GM03348 (cell line): ENCODE measurements at places on chromosomes 11 and 22.

- peak; percentile 15 for DNase-seq
Measured at GRCh38 chr11:102989379-102990047, 34.0 kb upstream of the MMP13 start.

- DNase-seq = no peak
Measured at GRCh38 chr11:29755474-29755873, 261.4 kb downstream of the KCNA4 start.

GRCh38 chr11:2945757-2946287 lies 16.6 kb upstream of the PHLDA2 start:
- DNase-seq = no peak

- no peak for DNase-seq
Measured at GRCh38 chr22:27971926-27972325, 52.9 kb upstream of the PITPNB start.

- DNase-seq = no peak
Measured at GRCh38 chr11:112771851-112772250, 189.4 kb upstream of the NCAM1 start.

DNA sequence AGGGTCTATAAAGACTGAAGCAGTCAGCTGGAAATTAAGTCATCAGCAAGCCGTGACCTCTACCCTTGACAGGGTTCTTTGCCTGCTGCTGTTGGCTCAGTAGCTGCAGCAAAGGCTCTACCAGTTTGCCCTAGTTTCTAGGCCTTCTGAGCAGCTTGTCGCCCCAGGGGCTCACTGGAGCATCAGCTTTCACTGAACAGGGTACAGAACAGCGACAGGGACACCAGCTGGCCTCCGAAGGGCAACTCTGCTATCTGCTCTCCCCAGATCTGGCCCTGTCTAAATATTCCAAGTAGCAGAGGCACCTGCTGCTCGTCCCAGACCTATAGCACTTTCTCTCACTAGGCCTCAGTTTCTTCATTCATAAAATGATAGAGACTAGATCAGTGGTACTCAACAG lies 42.4 kb downstream of the SMCO4 start:
- no peak for DNase-seq

DNA sequence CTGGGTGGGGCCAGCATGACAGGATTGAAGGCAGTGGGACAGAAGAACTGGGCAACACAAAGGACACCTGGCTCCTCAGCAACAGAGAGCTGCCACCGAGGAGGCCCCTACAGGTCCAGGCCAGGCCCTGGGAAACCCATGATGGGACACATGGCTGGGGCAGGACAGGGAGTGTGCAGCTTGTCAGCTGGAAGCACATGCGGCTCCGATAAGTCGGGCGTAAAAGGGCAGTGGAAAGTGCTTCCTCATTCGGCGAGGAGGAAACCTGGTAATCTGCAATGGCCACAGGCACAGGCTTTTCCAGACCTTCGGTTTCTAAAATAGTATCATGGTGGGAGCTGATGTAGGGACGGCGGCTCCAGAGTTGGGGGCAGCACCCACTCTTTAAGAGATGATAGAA lies 16.5 kb downstream of the GNAZ start:
- DNase-seq = no peak

DNA sequence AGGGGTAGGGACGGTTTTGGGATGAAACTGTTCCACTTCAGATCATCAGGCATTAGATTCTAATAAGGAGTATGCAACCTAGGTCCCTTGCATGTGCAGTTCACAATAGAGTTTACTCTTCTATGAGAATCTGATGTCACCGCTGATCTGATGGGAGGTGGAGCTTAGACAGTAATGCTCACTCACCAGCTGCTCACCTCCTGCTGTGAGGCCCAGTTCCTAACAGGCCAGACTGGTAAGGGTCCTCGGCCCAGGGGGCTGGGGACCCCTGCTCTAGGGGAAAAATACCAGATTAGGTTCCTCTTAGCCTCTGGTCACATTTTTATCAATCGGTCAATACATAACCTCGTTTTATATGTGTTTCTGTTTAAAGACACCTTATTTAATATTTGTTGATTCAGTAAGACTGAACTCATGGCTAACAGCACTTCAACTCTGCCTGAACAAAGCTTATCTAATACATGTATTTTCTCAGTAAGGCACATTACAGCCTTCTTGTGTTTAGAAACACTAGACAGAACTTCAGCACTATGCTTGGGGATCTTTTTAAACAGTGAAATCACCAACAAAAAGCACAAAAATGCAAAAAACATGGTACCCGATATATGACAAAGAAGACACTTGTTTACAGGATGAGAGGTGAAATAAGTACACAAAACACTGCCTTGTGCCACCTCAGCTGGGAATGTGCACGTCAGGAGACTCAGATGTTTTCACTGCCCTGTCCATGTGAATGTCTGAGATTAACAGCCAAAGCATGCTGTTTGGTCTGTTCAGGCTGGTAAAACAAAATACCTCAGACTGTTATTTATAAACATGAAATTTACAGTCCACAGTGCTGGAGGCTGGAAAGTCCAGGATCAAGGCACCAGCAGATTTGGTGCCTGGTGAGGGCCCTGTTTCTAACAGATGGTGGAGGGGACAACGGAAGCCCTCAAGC lies 107.5 kb downstream of the USP35 start:
- no peak for DNase-seq

- DNase-seq = no peak
Measured at GRCh38 chr11:68107689-68108088, 13.5 kb downstream of the CHKA start.

DNA sequence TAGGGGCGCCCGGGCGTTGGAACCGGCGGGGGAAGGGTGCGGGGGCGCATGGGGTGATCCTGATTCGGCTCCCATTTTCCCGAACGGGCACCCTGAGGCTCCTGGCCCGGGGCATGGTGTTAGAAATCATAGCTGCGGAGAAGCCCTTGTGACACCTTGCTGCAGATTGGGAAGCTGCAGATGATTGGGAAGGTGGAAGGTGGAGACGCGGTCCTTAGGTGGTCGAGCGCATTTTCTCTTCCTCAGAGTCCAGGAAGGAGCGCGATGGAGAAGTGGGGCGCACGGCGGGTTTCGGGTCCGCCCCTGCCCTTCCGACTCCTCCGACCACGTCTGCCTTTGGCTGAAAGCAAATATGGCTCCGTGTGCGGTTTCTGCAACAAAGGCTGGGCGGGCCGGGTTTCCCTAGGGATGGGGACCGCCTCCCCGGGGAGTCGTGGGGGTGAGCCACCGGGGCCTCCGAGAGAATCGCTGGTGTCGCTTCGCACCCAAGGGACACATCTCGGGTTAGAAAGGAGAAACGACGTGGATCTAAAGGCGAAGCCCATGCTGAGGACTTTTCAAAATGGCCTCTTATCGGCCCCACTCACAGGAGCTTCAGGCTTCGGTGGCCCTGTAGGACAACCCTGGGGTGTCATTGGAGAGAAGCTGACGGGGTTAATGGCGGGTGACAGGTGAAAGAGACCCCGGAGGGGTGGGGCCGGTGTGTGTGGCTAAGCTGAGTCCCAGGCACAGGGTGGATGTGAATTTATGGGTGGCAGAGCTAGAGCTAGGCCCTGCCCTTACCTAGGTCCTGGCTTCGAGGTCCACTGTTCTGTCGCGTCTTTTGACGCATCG lies 707 bp upstream of the FTH1 start:
- no peak for DNase-seq

- peak; percentile 41 for DNase-seq
Measured at GRCh38 chr11:109680127-109680526, 258.1 kb downstream of the C11orf87 start.

GRCh38 chr11:61752117-61752924 lies at the start of gene MYRF:
Gene MYRF (plus strand): TSS chr11:61752636. CDS start chr11:61752745, 109 bp downstream.
- DNase-seq = peak; percentile 92

DNA sequence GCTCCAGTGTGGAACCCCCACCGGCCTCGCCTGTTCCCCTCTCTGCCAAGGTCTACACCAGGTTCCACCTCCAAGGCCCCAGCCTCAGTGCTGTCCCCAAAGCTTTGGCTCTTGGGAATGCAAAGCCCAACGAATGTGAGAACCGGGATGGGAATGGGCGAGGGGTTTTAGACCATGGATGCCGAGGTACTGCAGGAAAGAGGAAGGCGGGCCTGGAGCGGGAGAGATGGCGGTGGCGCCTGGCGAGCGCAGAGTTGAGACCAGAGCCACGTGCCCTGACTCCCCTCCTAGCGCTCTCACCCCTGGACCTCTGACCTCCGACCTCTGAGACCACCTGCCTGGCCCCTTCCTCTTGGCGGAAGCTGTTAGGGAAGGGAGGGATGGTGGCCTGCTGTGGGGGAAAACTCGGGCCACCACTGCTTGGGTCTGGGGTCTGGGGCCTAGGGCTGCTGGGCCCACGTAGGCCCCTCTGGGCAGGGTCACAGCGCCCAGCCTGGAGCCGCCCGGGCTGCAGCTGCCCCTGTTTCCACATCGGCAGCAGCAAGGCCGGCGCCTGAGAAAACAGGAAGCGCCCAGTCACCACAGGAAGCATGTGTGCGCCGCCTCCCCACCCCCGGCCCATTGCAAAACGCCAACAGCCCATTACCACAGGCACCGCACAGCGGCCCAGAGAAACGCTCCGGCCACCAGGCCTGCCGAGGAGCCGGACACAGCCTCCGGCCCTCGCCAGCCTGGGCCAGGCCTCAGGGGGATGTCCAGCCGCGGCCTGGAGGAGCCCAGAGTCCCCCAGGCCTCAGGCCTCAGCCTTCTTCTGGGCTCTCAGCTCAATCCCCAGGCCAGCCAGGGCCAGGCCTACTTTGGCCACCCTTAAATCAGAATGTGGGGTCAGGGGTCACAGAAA lies 13.8 kb upstream of the SLC39A13 start:
- no peak for DNase-seq

DNA sequence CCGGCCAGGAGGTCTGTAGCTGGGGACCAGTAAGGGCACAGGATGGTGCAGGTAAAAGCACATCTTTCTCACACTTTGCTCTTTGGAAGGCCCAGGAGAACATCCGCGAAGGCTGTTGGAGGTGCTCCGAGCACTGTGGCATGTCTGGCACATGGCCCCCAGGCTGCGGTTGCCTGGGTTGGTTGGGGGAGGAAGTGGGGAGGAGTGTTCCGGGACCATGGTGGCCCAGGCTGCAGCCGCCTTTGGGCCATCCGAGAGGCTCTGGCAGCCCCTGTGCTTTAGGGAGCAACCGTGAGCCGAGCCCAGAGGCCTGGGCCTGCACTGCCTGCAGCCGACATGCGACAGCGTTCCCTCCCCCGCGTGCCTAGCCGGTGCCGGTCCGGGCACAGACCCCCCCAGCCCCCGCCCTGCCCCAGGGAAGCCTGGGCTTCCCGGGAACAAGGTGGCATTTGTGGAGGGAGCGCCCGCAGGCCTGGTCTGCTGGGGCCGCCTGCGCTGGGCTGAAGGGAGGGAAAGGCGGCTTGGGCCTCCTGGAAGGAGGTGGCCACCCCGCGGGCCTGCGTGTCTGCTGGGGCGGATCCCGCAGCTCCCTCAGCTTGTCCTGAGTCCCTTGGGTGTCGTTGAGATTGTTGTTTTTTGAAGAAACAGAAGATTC lies 57.9 kb downstream of the GRAMD4 start:
- DNase-seq = no peak

DNA sequence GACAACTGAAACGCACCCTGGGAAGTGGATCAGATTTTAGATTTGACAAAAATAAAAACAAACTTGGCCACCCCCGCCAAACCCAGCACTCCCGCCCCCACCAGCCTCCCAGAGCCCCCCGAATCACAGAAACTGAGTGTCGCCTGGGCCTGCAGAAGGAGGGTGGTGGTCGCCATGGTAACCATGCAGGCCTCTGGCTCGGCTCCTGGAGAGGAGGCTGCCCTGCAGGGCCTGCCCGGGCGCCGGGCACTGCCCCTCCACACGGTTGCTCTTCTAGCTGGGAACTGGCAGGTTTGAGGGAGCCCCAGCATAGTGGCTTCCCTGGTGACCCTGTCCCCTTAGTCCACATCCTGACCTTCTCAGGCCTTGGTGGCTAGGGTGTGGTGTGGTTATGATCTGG lies 19.3 kb downstream of the CACNA1I start:
- no peak for DNase-seq

- DNase-seq = peak; percentile 33
Measured at GRCh38 chr11:58024601-58025091, 965 bp downstream of the OR9Q1 start.

- DNase-seq = no peak
Measured at GRCh38 chr11:70070706-70071105, 7.4 kb upstream of the ANO1 start.

DNA sequence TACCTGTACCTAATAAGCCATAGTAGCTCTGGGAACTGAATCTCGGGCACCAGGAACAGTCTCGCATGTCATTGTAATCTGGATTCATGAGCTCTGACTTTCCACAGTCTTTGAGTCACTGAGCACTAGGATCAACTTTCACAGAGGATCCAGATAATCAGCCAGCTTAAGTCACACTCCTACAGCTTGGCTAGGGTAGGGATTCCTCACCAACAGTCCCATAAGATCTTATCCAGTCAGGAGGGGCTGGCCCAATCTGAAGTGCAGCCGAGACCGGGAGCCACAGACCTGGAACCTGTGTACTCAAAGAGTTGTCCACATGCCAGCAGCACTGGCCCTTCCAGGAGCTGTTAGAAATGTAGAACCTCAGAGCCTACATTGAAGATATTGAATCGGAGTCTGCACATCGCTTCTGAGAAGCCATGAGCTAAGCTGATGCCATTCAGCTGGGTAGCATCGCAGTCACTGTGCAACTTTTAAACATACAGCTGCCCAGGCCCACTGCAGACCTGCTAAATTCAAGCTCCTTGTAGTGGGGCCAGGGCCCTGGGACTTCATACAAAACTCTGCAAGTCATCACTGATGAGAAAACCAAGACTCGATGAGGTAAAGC lies 538.8 kb upstream of the B3GAT1 start:
- DNase-seq = peak; percentile 22

GRCh38 chr11:62487738-62488551 lies 58.7 kb downstream of the AHNAK start:
- no peak for DNase-seq

- DNase-seq = peak; percentile 94
Measured at GRCh38 chr11:126359431-126360048, 4.1 kb downstream of the ST3GAL4 start.

- no peak for DNase-seq
Measured at GRCh38 chr11:626475-627307, at the start of gene SCT. Gene SCT (minus strand): TSS chr11:627181. CDS start chr11:627143, 38 bp downstream.

GRCh38 chr11:47489395-47489755 lies 40.4 kb upstream of the RAPSN start:
- no peak for DNase-seq
